Right cardiac atrium (tissue), 5 donors: ENCODE measurements at places on chromosomes 5 and 9. TPM values are rescaled to one million over a fixed set of nuclear protein-coding genes. Genes with fewer than 3 reads are reported as not detected.

WNT8A gene
- not detected for polyA plus RNA-seq

CCL27 gene
- polyA plus RNA-seq = 0.18 TPM

FAM78A gene
- 50.7 TPM for polyA plus RNA-seq

CLTA gene
- polyA plus RNA-seq = 69.5 TPM

FRMD3 gene
- 65.7 TPM for polyA plus RNA-seq

CSF1R gene
- polyA plus RNA-seq = 4.5 TPM

TMOD1 gene
- polyA plus RNA-seq = 184 TPM

LAMC3 gene
- 1.4 TPM for polyA plus RNA-seq

LHFPL2 gene
- 5.6 TPM for polyA plus RNA-seq

PRDM9 gene
- not detected for polyA plus RNA-seq

MLLT3 gene
- polyA plus RNA-seq = 7.5 TPM

MEIKIN gene
- 0.20 TPM for polyA plus RNA-seq

HAPLN1 gene
- 0.16 TPM for polyA plus RNA-seq

FGF18 gene
- 1.2 TPM for polyA plus RNA-seq

URM1 gene
- 44.2 TPM for polyA plus RNA-seq

FOXD4L5 gene
- polyA plus RNA-seq = not detected

CER1 gene
- polyA plus RNA-seq = not detected

WDR38 gene
- polyA plus RNA-seq = 0.09 TPM

IL4 gene
- polyA plus RNA-seq = not detected
